Epithelial cell of esophagus (primary cell): ENCODE measurements at places on chromosomes 11 and 22.

GRCh38 chr11:36212564-36213392, 76.4 kb downstream of the COMMD9 start:
- DNase-seq = no peak

DNA sequence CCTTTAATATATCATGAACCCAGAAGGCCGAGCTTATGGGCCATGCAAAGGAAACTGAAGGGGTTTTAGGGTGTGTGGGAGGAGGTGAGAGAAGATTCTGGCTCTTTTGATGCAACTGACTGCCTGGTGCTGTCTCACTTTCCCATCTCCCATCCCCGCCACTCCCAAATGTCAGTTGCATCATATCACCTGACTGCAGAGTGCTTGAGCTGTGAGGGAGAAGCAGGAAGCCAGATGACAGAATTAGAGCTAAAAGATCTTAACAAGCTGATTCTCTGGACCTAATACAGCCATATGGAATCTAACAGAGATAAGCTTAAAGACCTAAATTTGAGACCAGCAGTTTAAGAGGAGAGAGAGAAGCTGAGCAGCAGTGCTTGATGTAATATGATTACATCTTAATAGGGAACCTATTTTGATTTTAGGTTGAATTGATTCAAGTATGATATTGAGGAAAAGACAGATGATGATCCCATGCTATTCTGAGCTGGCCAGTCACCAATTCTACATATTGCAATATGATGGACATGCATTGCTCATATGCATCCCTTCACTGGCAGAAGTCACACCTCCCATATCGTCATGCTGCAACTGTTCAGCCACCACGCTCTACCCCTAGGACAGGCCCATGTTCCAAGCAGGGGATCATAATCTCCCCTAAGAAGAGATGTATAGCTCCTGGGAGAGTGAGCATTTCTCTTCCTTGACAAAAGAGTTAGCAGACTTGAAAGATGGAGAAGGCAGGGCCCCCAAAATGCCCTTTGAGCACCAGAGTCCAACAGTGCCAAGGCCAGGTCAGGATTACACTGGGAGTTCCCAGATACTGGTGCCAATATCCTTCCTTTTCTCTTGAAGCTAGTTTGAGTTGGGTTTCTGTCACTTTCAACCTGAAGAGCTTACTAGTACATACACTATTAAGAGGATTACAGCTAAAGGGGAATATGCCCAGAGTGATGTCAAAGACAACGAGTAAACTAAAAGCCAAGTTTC, 44.9 kb downstream of the PLEKHA7 start:
- DNase-seq = peak; percentile 49

DNA sequence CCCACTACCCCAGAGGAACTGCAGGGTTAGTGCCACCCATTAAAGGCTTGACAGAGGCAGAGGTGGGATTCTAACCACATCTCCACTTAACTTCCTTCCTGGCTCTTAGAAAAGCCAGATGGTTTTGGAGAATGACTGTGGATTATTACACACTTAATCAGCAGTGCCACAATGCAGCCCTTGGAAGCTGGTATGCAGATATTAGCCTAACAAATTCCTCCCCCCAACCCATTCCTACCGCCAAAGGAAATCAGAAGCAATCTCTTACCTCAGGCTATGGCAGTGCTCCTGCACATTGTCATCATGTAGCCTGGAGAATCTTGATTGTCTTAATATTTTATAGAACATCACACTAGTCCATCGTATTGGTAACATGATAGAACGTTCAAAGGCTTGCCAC, 23.2 kb upstream of the NRGN start:
- peak; percentile 56 for DNase-seq

DNA sequence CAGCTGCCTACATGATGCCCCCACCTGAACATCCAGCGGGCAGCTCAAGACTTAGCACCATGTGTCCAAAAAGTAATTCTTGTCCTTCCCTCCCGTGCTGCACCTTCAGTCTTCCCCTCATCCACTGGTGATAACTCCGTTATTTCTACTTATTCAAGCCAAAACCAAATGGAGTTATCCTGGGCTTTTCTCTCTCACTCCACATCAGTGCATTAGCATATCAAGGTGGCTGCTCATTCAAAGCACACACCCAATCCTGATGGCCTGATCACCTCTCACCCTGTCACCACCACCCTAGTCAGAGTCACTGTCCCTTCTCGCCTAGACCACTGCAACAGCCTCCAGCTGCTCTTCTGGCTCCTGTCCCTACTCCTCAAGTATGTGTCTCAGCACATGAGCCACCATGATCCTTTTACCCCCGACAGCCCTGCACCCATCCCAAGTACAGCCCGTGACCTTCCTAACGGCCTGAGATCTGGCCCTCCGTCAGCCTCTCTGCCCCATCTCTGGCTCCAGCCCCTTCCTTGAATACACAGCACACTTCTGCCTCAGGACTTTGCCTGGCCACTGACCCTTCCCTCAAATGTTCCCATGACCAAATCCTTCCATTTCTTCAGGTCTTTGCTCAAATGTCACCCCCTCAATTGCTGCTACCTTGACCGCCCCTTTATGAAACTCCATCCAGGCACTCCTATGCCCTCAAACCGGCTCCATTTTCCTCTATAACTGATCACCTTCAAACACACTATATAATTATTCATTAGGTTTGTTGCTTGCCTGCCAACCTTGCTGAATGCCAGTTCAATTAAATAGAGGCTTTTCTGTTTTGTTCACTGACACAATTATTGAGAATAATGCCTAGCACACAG, 19.7 kb upstream of the SLC25A1 start:
- DNase-seq = no peak

DNA sequence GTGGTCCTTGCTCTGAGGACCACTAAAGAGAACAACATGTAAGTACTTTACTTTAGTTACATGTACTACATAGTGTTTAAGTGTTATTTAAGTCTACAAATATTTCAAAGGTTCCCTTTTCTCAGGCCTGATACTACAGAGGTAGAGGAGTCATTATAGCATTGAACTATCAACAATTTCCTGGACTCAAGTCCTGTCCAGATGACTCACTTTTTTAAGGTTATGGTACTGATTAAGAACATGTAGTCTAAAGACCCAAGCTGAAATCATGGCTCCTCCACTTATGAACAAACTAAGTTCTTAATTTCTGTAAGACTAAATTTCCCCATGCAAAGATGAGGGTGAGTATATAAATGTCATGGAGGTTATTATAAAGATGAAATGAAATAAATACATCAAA, 74.7 kb downstream of the NARS2 start:
- peak; percentile 9 for DNase-seq

- DNase-seq = peak; percentile 68
Observed at GRCh38 chr11:46120346-46121300, 631 bp downstream of the PHF21A start.

DNA sequence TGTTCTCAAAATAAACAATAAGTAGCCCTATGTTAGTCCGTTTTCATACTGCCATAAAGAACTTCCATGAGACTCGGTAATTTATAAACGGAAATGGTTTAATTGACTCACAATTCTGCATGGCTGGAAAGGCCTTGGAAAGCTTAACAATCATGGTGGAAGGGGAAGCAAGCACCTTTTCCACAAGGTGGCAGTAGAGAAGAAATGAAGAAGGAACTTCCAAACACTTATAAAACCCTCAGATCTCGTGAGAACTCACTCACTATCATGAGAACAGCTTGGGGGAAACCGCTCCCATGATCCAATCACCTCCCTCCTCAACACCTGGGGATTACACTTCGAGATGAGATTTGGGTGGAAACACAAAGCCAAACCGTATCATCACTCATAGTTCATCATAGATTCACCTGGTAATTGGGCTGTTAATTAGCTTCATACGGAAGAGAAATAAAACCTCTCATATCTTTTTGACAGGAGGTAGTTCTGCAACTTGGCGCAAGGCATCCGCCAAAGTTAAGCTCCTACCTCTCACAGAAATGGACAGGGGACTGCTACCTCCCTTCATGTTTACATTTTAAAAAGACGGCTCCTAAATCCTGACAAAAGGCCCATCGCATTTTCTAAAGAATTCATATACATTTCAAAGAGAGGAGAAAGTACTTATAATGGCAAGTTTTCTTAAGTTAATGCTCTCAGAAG, 49.0 kb downstream of the MUC15 start:
- DNase-seq = peak; percentile 71

- DNase-seq = peak; percentile 65
Observed at GRCh38 chr11:35907648-35908431, 36.0 kb upstream of the LDLRAD3 start.

- no peak for DNase-seq
Observed at GRCh38 chr11:65556470-65557279, 1.5 kb downstream of the LTBP3 start.

- no peak for DNase-seq
Observed at GRCh38 chr11:128036006-128036405, 551.4 kb downstream of the ETS1 start.

GRCh38 chr11:107018902-107019493, 722 bp upstream of the GUCY1A2 start:
- peak; percentile 82 for DNase-seq

- no peak for DNase-seq
Observed at GRCh38 chr11:74902342-74902741, 46.5 kb downstream of the XRRA1 start.

GRCh38 chr11:93396316-93396715, 65.8 kb downstream of the DEUP1 start:
- no peak for DNase-seq

- DNase-seq = no peak
Observed at GRCh38 chr11:4195909-4196308, 101.3 kb downstream of the RRM1 start.

GRCh38 chr11:2525166-2525861, 80.5 kb downstream of the KCNQ1 start:
- no peak for DNase-seq

DNA sequence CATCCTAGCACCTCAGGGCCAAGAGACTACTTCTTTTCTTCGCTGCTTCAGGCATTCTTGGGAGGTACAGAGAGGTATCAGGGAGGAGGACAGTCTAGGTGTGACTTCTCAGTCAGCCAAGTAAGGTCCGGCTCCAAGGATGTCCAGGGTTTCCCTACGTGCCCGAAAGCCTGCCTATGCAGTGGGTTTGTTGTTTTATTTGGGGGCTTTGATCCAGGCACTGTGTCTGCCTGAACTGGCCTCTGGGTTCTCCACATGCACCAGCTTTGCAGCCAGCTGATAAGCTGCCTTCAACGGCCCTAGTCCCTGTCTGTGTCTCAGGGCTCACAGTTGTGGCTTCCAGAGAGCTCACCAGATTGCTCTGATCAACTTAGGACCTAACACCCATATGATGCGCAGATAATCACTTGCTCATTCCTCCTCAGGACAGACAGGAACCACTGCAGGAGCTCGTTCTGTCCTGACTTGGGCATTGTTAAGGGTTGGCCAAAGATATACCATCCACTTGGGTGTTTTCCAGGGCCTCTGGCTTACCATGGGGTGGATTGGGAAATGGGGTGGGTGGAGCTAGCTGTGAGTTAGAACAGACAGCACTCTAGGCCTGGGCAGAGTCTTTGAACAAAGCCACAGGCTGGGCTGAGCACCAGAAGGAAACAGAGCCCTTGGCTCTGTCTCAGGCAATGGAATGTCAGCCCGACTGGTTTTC, 45.5 kb upstream of the CRYBB3 start:
- peak; percentile 94 for DNase-seq

- no peak for DNase-seq
Observed at GRCh38 chr22:27724157-27724556, 77.4 kb downstream of the MN1 start.

DNA sequence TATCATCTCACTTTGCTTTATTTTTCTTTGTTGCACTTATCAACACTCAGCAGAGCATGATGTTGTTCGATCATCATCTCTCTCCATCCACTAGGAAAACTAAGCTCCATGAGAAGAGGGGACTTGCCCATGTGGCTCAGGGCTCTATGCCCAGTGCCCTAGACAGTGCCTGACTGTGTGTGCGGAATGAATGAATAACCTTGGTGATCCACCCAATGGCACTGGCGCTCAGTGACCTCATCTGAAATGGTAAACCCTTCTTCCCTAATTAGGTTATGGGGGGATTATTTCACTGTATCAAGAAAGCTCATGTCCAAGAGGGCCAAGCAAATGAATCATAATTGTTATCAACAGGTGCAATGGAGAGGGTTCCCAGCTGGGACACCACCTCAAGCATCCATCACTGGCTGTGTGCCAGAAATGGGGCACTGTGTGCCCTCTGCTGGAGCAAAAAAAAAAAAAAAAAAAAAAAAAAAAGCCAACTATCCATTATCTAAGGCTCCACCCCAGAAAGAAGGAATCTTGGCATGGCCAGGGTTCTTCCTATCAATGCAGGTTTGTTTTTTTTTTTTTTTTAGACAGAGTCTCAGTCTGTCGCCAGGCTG, 172.6 kb downstream of the LARGE1 start:
- no peak for DNase-seq

DNA sequence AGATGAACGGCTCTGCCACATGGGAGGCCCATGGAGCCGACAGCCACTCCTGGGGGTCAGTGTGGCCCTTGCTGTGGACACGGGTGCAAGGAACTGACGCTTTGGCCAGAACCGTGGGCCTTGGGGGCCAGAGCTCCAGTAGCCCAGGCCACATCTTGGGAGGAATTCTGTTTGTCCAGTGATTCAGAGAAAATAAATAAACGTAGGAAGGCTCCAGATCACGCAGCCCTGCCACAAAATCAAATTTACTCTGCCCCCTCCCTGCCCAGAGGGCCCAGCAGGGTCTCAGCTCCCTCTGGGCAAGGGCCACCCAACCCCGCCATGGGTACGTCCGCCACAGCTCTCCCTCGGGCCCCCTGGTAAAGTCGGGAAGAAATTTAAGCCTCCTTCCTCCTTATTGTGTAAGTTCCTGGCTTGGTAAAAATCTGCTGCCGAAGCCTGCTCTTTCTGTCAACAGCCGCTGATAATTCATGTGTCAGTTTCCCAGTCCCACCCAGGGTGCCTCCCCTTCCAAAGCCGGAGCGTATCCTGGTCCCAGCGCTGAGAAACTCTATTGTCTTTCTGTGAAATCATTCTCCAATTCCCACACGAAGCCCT, 6.9 kb upstream of the MUC5AC start:
- no peak for DNase-seq

GRCh38 chr11:92796744-92797143, 172.7 kb upstream of the MTNR1B start:
- DNase-seq = no peak
